ENCODE measurements at places on chromosomes 6 and 20.
A peak's percentile ranks its signal among the peaks of the same experiment; 100 is the strongest.

DNA sequence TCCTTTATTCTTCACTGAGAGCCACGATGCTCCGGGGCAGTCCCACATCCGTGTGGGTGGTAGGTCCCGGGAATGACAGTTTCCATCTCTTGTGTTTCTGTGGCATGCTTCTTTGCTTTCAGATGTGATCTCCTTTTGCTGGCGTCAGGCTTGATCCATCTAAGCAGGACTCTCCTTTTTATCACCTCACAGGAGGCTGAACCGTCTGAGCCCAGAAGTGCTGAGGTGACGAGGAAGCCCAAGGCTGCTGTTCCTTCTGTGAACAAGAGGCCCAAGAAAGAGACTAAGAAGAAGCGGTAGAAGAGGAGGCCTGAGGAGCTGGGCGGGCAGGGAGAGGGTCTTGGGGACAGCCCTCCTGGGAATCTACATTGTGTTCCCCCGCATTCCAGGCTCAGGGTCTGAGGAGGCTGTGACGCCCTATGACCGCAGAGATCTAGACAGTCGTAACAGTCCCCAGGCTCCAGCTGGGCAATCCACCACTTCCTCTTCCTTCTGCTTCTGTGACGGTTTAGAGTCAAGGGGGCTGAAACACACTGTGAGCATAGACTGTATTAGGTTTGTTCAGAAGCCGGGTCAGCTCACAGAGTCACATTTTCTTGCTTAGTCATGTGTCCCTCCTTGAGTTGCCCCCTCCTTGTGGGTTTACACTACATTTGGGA lies 26.8 kb downstream of the MANBAL start:
- ATAC-seq, result no peak

DNA sequence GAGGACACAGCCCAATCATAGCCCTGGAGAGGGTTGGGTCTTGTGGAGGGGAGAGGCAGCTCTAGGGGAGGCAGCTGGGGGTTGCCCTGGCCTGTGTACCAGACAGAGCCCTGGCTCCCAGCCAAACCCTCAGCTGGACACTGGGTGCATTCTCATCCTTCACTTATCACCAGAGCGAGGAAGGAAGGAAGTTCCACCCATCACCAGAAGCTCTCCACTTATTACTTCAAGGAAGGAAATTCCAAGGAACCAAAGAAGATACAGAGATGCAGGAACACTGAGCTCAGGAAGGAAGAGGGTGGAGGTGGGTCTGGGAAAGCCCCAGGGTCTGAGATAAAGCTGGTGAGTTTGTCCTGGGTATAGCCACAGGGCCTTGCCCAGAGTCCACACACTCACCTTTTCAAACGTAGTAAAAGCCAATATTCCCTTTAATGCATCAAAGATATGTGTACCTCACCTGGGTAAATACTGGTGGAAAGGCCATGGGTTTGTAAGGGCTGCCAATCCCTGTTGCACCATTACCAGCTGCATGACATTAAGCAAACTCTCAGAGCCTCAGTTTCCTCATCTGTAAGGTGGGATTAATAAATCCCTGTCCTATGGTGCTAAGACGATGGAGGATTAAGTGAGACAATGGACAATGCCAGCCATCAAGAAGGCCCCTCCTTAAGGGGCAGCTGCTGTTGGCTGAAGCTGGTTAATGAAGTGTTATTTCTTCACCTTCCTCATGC lies 109.7 kb upstream of the NAA20 start:
- ATAC-seq, result no peak

DNA sequence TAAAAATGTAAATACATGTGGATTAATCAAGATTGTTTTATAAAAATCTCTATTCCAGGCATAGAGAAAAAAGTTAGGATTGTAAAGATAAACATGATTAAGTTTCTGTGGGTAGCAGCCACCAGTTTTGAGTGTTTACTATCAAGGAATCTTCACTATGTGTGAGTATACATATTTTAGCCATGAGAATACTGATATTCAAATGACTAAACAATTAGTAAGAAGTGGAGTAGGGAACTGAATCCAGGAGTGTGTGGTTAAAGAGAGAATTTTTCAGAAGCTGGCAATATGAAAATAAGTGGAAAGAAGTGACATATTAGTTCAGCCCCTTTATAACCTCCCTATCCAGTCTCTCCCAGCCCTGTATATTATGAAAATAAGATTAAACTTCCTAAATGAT lies 10.3 kb downstream of the ELOVL2 start:
- peak; percentile 78 for ATAC-seq

DNA sequence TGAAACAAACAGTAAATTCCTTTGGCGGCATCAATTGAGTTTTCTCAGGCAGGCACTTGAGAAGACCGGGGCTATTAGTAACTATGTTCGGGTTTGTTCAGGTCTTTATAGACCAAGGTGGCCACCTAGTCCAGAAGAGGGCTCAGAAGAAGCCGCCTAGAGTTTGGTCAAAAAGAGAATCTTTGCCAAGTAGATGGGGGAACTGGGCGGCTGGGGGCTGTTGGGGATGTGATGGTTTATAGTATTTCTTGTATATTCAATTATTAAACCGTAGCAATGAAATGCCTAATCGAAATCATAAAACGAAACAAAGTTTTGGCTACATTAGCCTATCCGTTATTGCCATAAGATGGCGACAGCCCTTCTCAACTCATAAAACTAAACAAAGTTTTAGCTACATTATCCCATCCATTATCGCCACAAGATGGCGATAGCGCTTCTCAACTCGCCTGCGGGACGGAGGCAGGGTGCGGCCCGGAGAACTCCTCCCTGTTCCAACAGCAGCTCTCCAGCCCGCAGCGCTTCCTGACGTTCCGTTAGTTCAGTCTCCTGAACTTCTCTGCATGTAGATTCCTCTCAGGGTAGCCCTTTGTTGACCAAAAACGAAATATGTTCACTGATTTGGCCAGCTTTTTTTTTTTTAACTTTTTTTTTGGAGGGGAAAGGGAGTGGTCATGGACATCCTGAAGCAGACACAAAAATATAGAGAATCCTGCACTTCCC lies 120.5 kb upstream of the PRSS16 start:
- ATAC-seq, result peak; percentile 85

DNA sequence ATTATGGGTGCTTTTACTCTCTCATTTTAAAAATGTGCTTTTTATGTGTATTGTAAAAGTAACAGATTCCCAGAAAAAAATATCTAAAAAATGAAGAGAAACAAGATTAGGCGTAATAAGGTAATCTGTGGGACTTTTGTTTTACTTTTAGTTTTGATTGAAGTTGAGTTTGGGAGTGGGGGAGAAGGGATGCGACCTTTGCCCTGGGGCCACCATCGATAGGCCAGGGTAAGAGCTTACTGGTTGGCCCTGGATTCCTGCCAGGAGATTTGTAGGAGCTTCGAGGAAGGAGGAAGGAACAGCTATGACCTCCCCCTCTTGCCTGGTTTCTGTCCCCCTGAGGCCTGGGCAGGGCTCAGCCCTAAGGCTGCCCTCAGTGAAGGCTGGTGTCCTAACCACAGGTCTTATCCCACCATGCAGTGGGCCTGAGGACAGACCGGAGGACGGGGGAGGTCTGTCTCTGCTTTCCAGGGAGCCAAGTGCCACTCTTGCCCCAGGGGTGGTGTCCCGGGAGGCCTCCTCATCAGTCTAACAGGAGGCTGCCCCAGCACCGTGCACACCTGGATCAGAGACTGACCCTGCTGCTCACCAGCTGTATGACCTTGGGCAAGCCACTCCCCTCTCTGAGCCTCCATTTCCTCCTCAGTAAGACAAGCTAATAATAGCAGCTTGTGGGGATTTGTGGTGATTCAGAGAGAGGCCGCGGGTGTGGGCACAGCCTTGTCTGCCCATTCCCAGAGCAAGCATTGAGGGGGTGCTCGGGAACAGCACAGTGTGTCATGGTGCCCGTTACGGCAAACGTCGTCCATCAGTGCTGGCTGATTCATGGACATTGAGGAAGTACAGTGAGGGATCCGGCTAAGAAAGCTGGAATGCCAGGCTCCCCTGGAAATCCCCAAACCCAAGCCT lies 21.2 kb downstream of the TGM2 start:
- ATAC-seq, result peak; percentile 78

GRCh38 chr6:26327450-26328264 lies 37.3 kb upstream of the BTN3A2 start:
- ATAC-seq, result peak; percentile 65

- ATAC-seq, result no peak
Observed at GRCh38 chr6:71982389-71982788, 96.0 kb downstream of the RIMS1 start.

DNA sequence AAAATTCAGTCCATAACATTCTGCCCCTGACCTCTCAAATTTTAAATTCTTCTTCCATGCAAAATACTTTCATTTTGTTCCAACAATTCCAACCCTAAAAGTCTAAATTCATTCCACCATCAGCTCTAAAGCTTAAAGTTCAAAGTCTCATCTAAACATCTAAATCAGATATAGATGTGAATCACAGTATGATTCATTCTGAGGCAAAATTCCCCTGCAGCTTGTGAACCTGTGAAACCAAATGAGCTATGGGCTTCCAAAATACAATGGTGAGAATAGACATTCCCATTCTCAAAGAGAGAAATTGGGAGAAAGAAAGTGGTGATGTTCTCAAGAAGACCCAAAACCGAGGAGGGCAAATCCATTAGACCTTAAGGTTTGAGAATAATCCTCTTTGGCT lies 309.8 kb downstream of the HIVEP2 start:
- ATAC-seq, result no peak

GRCh38 chr6:166382500-166382932 lies 224 bp downstream of the MPC1 start:
- ATAC-seq, result peak; percentile 30

DNA sequence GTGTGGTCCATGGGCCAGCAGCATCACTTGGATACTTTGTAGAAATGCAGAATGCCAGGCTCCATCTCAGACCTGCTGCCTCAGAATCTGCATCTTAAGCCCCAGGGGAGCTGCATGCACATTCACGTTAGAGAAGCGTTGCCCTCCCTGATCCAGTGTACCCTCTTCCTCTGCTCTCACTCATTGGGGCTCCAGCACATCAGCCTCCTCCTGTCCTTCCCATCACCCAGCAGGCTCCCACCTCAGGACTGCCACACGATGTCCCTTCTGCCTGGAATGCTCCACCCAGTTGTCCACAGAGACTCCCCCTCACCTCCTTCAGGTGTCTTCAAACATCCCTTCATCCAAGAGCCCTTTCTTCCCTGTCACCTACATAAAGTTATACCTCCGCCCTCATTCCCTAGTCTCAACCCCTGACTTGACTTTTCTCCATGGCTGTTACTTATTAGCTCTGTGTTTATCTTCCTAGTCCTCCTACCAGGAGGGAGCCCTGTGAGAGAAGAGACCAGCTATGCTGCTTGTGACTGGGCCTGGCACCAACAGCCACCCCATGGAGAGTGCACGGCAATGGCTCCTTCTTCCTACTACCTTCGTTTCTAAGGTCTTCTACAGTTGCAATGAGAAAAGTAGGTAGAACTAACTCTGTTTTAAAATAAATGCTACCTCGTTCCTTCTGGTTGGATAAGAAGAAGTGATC lies 3.3 kb upstream of the ACSS1 start:
- ATAC-seq, result no peak

DNA sequence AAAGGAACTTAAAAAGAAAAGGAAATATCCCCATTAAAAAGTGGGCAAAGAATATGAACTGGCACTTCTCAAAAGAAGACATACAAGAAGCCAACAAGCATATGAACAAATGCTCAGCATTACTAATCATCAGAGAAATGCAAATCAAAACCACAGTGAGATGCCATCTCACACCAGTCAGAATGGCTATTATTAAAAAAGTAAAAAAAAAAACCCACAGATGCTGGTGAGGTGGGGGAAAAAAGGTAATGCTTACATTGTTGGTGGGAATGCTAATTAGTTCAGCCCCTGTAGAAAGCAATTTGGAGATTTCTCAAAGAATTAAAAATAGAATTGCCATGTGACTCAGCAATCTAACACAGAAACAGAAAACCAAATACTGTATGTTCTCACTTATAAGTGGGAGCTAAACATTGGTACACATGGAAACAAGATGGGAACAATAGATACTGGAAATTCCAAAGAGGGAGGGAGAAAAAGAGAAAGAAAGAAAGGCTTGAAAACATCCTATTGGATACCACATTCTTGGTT lies 437.1 kb downstream of the GRIK2 start:
- ATAC-seq, result peak; percentile 33

DNA sequence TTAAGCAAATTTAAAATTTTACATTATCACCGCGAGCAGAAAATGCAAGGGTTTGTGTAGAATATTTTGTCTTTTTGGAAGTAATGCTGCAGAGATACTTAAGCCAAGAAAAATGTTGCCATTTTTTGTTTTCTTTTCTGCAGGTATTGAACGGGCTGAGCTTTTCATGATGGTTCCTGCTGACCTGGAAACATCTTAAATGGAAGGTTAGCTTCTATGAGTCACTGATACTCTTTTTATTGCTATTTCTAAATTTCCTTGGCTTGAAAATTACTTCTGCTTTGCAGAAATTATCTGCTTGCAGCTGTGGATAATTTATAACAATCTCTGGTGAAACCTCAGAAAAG lies 12.7 kb downstream of the SYTL3 start:
- ATAC-seq, result no peak

- ATAC-seq, result no peak
Observed at GRCh38 chr6:34519971-34520644, 36.0 kb downstream of the SPDEF start.

GRCh38 chr6:43983632-43984031 lies 143.6 kb downstream of the MRPL14 start:
- ATAC-seq, result no peak

DNA sequence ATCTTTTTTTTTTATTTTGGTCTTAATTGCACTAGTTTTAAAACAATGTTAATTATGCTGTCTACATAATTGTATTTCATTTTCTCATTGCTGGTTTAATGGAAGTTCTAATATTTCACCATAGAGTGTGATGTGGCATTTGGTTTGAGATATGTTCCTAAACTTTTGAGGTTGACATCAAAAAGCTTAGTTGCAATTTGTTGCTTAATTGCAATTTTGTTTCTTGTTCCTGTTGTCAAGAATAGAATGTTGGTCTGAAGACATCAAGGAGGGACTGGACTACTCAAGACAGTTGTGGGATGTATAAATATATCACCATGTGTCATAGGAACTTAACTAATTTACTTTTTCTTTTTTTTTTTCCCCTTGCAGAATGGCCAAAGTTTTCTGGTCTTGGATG lies 12.5 kb downstream of the HSF2 start:
- ATAC-seq, result no peak

DNA sequence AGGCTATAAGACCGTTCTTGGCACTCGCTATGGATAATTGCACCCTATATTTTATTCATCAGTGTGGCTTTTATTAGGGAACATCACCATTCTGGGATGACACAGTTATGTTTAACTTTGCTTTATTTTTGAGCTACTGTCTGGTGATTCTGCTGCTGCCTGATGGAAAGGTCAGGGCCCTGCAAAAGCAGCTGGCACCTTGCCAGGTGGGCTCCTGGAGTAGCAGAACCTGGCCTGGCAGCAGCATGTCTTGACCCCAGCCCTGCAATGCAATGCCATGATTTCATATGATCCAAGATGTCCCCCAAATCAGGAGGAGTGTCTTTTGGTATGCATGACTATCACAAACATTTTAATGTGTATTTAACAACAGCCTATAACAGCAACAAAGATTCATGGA lies 228.4 kb upstream of the RSPO3 start:
- ATAC-seq, result no peak

GRCh38 chr6:164477790-164478189 lies 831.6 kb downstream of the C6orf118 start:
- ATAC-seq, result no peak

GRCh38 chr6:70414813-70415212 lies 1.5 kb downstream of the FAM135A start:
- no peak for ATAC-seq

- ATAC-seq, result no peak
Observed at GRCh38 chr20:13401596-13401995, 180.5 kb downstream of the ISM1 start.
